Cerebellar cortex (tissue), 1 donor: ENCODE measurements at places on chromosomes 1 and 21.

DNA sequence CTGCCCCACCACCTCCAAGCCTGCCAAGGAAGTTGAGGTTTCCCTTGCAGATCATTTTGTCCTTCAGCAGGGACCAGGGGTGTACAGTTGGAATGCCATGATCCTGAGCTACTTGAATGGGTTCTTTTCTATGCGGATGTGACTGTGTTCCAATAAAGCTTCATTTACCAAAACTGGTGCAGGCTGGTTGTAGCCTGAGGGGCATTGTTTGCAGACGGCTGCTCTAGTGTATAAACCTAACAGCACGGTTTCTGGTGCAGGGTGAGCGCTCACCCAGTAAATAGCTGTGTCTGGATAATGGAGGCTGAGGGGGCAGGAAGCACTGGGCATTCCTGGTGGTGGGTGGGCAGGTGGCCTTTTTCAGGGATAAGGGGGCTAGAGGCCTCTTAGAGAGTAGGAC is 72.7 kb upstream of the ACTL8 start:
- DNase-seq, result no peak

DNA sequence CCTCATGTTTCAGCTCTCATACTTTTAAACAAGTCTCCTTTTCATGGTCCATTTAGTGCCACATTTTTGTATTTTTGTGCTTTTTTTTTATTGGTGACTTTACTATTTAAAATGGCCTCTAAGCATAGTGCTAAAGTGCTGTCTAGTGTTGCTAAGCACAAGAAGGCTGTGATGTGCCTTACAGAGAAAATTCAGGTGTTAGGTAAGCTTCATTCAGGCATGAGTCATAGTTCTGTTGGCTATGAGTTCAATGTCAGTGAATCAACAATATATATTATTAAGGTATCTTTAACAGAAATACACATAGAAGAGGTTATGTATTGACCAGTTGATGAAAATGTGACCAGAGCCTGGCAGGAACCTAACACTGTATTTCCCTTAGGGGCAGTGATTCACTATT is 12.8 kb upstream of the FUBP1 start:
- no peak for DNase-seq

DNA sequence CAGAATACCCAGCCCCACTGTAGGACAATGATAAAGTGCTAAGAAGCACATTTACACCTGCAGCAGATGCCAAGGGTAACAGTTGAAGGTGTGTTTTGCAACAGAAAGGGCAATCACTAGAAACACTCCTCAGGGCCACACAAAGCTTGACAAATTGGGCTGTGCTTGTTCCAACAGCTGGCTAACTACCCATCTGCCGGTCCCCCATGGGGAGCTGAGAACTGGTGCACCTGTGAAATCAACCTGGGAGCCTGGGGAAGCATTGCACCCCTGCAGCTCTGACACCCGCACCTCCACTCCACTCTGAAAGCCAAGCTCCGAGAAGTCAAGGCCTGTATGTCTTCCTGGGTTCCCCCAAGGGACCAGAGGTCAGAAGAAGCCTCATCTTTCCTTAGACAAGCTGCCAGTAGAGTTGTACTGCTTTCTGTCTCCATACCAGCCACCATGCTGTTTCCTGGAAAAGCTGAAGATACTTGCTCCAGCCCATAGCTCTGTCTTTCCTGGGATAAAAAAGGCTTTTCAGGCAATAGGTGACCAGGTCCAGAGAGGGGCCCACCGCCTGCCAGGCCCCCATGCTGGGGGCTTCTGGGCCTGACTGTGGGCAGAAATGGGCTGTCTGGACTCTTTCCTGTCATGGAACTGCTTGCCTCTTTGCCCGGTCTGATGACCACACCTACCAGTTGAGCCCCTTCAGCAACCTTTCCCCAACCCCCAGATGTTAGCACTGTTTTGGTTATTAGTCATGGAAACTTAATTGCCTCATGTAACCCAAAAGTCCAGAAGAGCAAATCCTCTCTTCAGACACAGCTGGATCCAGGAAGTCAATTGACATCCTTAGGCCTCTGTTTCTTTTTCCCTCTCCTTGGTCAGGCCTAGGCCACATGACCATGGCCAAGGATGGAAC is 93.6 kb downstream of the KIF14 start:
- no peak for DNase-seq

DNA sequence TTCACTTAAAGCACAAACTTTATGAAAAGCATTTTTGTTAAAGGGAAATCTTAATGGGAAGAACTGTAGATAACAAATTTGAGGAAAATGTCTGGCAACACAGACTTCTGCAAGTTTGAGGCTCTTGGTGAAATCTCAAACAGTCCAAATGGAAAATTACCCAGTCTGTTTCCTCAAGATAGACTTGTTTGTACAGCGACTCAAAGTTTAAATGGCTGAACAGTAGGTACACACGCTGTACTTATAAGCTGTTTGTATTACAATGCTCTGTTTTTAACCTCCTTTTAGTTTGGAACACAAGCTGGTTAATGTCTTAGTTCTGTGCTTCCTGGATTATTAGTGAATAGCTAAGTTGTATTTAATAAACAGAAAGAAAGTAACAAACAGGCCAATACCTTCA is 217.1 kb downstream of the NFIA start:
- DNase-seq, result no peak

GRCh38 chr1:52769346-52770033 is 43.2 kb downstream of the ZYG11B start:
- DNase-seq, result no peak
